Cortex of kidney (tissue), 1 donor: ENCODE measurements at places on chromosomes 11 and 22.

GRCh38 chr11:62603776-62604299, 2.2 kb upstream of the MTA2 start:
- DNase-seq, result no peak

DNA sequence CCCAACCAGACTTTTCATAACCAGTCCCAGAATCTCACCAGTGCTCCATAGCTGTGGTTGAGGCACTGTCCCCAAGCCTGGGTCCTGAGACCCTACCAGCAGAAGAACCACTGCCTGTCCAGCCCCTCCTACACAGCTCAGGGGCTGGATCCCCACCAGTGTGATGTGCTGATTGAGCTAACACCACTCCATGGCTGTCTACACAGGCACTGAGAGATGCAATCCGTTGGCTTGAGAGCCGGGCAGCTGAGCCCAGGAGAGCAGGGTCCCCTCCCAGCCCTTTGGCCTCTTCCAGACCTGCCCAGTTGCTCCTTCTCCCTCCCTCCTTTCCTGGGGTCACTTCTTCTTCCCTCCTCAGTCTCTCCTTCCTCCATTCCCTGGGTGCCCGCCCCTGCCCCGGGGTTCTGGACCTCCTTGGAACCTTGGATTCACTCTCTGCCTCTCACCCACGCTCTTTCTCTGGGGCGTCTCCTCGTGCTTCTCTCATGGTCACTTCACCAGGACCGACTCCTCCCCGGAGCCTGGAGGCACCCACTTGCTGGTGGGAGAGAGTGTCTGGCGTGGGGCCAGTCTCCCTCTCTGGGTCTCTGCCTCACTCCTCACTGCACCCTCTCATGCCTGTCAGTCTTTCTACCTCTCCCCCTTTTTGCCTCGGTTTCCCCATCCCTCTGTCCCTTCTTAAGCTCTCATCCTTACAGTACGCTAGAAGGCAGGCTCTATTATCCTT, 706 bp upstream of the SCYL1 start:
- no peak for DNase-seq

GRCh38 chr11:43582863-43583462, 97.6 kb upstream of the HSD17B12 start:
- DNase-seq, result no peak

DNA sequence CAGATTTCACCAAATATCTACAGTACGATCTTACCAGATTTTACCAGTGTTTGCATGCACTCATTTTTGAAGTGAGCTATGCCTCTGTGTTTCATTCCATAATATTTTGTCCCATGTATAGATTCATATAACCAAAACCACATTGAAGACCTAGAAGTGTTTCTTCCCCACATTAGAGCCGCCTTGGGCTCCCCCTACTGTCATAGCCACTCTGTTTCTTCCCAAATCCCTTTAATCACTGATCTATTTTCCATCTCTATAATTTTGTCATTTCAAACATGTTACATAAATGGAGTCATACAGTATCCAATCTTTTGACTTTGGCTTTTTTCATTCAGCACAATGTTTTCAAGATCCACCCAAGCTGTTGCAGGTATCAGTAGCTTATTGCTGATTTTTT, 12.7 kb downstream of the MRGPRX3 start:
- DNase-seq, result no peak

DNA sequence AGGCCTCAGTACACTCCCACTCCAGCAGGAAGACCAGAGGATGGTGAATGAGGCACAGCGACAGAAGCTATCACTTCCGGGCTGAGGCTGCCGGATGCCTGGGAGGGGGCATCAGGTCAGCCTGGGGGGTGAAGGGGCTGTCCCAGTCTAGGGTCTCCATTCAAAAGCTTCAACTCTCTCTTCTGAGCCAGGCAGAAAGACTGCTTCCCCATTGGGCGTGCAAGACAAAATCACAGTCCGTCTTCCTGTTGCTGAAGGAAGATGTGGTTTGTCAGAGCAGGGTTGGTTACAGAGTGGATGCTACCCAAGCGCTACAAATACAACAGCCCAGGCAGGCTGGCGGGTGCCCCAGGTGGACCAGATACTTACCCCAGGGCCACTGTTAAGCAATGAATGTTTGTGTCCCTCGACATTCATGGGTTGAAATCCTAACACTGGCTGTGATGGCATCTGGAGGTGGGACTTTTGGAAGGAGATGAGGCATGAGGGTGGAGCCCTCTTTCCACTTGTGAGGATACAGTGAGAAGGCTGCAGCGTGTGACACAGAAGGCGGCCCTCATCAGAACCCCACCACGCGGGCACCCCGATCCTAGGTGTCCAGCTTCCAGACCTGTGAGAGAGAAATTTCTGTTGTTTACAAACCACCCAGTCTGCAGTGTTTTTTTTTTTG, 12.0 kb downstream of the UPK3A start:
- no peak for DNase-seq

DNA sequence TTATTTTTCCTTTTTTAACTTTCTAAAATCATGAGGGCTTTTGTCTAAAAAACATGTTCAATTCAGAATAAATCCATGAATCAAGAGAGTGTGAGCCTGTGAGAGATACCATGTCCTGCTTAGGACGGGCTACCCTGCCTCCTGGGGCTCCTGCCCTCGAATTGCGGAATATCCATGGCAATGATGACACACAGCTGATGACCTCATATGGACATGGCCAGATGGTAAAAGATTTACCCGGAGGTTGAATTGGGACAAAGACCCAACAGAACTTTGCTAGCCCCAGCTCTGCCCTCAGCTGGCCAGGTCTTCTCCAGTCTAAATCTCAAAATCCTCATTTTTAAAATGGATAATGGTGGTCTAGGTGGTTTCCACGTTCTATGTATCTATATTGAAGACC, 538.1 kb upstream of the API5 start:
- no peak for DNase-seq

GRCh38 chr11:6526411-6527135, 29.5 kb downstream of the DNHD1 start:
- no peak for DNase-seq

DNA sequence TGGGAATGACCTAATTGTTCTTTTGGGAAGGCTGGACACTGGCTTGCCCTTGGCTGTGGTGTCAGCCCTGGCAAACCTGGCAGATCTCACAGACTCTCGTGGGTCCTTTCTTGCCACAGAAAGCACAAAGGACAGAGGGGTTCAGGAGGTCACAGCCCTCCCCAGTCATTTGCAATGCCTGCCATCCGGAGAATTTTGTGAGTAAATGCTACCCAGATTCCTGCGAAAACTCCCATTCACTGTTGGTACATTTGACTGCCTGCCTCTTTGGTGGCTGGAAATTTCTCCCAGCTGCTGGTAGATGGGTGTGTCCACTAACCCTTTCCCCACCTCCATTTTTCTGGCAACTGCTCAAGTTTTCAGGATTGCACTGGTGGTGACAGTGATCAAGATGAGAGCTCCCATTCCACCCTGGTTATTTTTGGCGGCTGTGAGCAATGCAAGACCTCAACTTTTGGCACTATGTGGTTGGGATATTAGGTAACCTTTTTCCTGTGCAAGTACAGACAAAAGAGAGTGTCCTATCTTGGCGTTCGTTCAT, 155.7 kb downstream of the NAV2 start:
- DNase-seq, result no peak

DNA sequence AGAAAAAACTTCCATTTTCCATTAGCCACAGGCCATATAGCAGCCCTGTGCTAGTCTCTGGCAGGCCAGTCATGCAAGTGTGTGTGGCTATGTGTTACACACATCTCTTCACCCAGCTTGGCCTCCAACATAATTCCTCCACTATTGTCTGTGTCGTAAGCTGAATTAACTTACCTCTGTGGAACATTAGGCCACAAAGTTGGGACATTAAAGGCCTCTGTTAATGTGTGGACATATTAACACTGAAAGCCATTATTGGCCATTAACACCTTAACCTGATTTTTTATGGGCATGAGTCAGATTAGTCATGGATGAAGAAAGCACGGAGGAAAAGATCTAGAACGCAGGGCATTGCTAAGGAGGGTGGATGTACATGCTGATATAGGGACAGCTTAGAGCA, 100.1 kb downstream of the DBX1 start:
- no peak for DNase-seq

DNA sequence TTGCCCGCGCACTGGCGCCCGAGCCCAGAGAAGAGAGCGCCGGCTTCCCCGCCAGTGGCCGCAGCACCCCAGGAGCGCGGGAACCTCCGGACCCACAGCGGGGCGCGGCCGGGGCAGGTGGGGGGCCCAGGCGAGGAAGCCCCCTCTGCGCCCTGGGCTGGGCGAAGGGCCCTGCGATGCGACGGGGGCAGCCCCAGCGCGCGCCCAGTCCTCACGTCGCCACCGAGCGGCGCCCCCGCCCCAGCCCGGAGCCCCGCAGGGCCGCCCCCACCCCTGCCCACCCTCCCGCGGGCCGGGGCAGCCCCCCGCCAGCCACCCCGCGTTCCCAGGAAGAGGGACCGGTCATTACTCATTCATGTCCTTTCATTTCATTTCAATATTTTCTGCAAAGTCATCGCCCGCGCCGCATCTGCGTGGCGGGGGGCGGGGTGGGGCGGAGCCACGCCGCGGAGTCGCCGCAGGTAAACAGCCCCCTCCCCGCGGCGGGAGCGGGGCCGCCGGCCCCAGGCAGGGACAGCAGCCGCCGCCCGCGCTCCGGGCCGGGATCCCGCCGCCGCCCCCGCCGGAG, 673 bp upstream of the PANX2 start:
- DNase-seq, result no peak

GRCh38 chr11:107438148-107438547, 19.5 kb downstream of the CWF19L2 start:
- DNase-seq, result no peak

DNA sequence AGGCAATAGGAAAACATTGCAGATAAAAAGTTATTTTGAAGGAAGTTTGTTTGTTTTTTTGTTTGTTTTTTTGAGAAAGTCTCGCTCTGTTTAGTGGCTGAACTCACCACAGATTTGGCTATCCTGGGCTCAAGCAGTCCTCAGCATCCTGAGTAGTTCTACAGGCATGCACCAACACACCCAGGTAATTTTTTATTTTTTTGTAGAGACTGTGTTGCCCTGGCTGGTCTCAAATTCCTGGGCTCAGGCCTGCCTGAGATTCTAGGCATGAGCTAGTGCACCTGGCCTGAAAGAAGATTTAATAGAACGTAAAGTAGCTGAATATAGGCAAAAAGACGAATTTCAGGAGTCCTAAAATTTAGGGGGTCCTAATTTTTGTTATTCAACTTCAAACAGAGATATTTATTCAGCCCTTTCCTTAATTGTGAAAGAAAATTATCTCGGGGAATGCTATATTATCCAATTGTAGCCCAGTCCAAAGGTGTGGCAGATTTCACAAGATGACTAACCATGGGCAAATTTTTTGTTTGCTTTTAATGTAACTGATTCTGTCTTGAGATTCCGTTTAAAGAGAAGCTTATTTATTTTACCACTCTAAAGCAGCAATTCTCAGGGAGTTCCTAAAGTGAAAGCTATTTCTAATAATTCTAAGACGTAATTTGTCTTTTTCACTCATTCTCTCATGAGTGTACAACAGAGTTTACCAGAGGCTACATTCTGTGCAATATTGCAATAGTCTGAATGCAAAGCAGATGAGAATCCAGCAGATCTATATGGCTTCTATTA, 940 bp downstream of the IL18 start:
- DNase-seq, result no peak

GRCh38 chr22:41976070-41976901, 7.0 kb downstream of the SEPTIN3 start:
- DNase-seq, result no peak

DNA sequence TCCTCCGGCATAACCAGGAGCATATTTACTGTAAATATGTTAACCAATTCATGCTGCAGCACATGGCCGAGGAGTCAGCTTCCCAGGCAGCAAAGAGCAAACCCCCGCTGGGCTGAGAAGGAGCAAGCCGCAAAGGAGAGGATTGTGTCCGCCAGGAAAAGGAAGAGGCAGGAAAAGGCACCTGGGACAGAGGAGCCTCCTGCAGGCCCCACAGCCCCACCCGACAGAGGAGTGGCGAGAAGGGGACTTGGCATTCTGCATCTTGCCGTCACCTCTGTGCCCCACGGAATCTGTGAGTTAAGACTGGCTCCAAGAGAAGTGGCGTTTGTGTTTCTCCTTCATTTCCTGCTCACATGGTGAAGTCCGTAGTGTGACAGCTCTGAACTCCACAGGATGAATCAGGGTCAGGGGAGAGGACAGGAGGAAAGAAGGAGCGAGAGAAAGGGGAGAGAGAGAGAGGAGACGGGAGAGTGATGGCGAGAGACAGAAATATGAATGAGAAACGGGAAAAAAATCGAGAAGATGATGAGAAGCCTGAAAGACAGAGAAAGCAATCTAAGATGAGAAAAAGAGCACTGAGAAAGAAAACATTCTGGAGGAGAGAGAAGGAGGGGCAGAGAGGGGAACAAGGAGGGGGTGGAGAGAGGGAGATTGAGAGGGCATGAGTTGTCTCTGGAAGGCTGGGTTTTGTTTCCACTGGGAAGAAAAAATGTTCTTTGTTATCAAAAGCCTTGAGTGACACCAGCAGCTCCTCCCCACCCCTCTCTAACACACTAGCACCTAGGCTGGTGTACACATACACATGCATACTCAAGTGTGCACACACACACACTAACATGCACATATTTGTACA, 489.6 kb downstream of the MN1 start:
- DNase-seq, result no peak

DNA sequence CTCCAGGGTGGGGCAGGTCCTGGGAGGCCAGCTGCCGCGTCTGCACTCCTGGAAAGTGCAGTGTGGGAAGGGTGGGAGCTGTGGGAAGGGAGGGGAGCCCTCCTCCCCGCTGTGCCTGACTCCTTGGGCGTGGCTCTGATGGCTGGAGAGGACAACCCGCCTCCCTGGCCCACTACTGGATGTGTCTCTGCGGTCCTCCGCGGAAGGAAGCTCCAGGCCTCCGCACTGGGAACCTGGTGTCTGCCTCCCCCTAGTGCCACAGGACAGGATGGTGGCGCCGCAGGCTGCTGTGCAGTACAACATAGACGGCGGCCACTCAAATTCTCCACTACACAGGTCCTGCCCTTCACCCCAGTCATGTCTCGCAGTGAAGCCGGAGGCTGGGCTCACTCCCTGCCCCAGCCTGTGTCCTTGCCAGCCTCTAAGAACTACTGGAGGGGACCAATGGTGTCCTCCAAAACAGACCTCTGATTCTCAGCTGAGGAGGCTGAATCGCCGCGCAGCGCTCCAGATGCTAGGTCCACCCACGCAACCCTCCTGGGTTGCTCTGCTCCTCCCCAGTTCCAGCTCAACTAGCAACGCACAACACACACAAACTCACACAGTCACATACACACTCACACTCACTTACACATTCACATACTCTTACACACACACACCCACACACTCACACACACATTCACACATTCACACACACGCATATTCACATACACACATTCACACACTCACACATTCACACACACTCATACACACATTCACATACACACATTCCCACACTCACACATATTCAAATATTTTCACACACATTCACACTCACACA, 12.4 kb upstream of the DSCAML1 start:
- DNase-seq, result no peak

GRCh38 chr11:102800767-102801166, 2.8 kb upstream of the MMP1 start:
- no peak for DNase-seq

GRCh38 chr11:128311742-128312719, 275.3 kb downstream of the ETS1 start:
- DNase-seq, result no peak

GRCh38 chr11:16775614-16776283, 37.3 kb downstream of the C11orf58 start:
- no peak for DNase-seq
